ENCODE measurements at places on chromosomes 12 and 14. TPM values are rescaled to one million over a fixed set of nuclear protein-coding genes. Genes with fewer than 3 reads are reported as not detected.

The REP15 gene
- 7.2 TPM for total RNA-seq

The OR4E2 gene
- total RNA-seq = not detected

The OR4K15 gene
- not detected for total RNA-seq

The ESR2 gene
- total RNA-seq = 0.27 TPM

DNA sequence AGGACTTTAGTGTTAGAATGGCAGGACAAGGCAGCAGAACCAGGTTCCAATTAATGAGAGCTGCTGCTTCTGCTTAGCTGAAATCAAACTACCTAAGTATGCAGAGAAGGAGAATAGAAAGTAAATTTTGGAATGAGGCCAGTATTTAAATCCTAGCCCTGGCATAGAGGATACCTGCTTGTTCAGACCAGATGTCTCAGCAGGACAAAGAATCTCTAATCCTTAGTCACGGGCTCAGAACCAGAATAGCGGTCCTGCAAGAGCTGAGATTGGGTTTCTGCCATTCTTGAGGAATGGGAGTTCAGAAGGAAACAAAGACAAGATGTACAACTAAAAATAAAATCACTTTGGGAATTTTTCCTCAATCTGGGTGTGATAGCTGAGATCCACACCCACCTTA, 550.8 kb upstream of the TMEM132C start:
- DNase-seq = no peak
- H3K36me3 ChIP-seq = no peaks in the 10 kb centered on the region
- no peak overlapping the region for H3K27ac ChIP-seq
- H3K27me3 ChIP-seq = no peaks in the 10 kb centered on the region

GRCh38 chr14:102029956-102030355, 56.9 kb downstream of the HSP90AA1 start:
- H3K27ac ChIP-seq = no peak overlapping the region
- DNase-seq = no peak
- no peaks in the 10 kb centered on the region for H3K27me3 ChIP-seq
- H3K4me3 ChIP-seq = no peak overlapping the region
- H3K4me1 ChIP-seq = no peaks in the 10 kb centered on the region

GRCh38 chr14:98161356-98161755, 1110.6 kb downstream of the BCL11B start:
- H3K4me3 ChIP-seq = no peak overlapping the region
- no peaks in the 10 kb centered on the region for H3K36me3 ChIP-seq
